Left ventricle myocardium superior (tissue), 1 donor: ENCODE measurements at places on chromosomes 7 and 10. TPM values are rescaled to one million over a fixed set of nuclear protein-coding genes. Genes with fewer than 3 reads are reported as not detected.

GRCh38 chr10:49598164-49598856 is 11.8 kb upstream of the SLC18A3 start:
- no peak for DNase-seq

- DNase-seq, result no peak
Measured at GRCh38 chr10:21402606-21403083, 122.8 kb downstream of the SKIDA1 start.

DNA sequence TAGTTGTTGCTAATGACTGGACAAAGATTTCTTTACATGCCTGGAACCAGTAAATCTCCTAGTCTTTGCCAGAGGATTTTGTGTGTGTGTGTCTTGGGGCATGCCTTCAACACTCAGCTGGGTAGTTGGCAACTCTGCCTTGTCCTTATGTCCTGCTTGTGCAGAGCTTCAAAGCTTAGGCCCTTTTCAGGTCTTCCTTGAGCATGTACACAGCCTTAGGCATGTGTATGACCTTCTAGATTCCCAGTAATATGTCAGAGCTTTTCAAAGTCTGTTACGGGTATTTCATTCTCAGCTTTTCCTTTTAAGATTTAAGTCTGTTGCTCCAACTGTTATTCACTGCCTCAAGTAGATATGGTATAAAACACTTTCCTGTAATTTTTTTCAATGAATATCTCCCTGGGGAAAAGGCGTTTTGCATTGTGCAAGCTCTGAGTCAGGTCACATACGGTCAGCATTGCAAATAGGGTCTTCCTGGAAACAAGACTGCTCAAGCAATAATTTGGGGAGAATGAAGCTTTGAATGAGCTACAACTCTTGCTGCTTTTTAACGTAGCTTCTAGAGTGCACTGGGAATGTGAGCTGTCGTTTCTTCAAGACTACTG is 25.5 kb downstream of the SHOC2 start:
- no peak for DNase-seq

CTAGE8 gene
- total RNA-seq, result not detected

CPA2 gene
- total RNA-seq, result not detected

MAD1L1 gene
- 19.1 TPM for total RNA-seq

GRCh38 chr10:118072840-118073239 is 26.1 kb upstream of the RAB11FIP2 start:
- no peak for DNase-seq

KCNH2 gene
- 107 TPM for total RNA-seq

DNA sequence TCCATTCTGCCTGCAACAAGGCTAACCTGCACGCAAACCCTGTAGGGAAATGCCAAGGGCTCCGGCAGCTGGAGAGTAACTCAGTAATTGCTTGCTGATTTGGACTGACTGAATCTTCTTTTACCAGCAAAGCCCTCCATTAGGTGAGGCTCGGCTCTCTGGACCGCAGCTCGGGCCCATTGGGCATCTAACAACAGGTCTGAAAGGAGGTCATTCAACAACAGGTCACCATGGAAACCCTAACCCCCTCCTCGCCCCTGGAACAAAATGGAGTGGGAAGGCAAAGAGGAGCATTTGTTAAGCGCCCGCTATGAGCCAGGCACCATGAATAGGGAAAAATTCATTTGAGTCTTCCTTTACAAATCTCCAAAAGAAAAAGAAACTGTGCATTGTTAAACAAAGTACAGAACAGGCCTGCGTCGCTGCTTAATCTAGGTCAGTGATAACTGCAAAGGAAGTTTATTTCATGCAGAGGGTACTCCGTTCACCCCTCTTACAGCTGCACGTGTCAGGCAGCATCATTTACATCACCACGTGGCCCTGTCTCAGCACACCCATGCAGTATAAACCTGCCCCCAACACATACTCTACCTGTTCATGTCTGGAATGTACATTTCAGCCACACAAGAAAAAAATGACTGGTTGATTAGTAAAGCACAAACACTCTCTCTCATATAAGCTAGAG is 248.8 kb upstream of the NEBL start:
- no peak for DNase-seq

DNA sequence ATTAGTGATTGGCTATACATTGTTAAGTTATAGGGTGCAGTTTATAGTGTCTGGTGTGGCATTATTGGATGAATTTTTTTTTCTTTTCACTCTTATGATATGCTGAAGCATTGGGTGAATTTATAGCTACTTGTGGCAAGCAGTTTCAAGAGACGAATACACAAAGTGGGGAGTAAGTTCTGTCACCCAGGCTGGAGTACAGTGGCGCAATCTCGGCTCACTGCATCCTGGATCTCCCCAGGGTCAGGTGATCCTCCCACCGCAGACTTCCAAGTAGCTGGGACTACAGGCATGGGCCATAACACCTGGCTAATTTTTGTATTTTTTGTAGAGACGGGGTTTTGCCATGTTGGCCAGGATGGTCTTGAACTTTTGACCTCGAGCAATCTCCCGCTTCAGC is 6.3 kb upstream of the SIRT1 start:
- no peak for DNase-seq

DNA sequence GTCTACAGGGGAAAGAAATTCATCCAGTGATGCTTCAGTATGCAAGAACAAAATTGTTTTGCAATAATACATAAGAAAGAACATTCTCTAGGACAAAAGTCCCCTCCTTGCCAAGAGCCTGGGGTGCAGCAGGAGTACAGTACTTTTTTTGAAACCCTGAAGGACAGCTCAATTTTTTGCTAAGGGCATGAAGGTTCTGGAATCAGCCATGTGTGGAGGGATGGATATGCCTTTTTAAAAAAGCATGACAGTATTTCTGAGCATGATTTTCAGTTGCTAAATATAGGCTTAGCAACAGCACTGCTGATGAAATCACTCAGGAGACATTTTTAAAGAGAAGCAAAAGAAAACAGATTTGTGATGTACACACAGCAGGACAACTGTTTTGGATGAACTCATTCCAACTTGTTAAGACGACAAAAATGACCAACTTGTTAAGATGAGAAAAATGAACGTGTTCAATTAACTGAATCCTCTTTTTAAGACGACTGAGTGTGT is 39.3 kb downstream of the HBP1 start:
- DNase-seq, result no peak

GRCh38 chr7:28942168-28942567 is 16.0 kb downstream of the TRIL start:
- no peak for DNase-seq

DNA sequence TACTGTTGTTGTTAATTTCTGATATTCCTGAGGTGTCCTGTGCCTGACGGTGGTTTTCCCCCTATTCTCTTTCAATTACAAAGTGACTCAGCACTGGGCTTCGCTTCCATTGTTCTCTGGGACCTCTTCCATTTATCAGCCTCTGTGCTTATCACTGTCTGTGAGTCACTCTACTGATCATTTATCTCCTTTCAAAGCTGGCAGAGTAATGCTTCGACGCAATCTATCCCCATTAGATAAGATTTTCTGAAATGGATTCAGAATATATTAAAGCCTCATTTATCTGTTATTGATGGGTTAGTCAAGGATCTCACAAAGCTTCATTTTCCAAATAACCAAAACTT is 679.2 kb downstream of the SDK1 start:
- DNase-seq, result no peak
